ENCODE measurements at places on chromosomes 1 and 21.

DNA sequence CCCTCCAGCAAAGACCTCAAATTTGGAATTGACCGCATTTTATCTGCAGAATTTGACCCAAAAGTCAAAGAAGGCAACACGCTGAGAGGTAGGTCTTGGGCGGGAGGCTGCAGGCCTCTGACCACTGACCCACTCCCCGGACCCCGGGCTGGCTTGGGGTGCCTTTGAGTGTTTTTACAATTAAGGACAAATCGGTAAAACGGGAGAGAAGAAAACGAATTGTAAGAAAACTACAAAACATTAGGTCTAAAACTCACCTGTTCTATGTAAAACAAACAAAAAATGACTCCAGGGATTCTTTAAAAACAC lies 1.1 kb downstream of the HLX start:
- no peak for DNase-seq

DNA sequence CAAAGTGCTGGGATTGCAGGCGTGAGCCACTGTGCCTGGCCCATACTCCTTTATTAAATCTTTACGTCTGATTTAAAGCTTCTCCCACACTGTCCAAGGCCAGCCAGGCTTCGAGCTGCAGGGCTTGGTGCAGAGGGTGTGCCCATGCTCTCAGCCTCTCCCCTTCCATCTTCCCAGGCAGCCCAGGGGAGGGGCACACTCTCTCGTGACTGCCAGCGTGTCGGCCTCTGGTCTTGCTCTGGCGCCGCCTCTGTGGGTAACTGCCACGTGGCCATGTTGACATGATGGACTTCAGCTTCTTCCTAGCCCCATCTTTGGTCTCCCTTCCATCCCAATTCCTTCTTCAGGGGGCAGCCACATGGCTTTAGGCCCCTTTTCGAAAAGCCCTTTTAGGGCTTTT lies 4.7 kb downstream of the GPR137B start:
- no peak for DNase-seq

GRCh38 chr1:40979241-40980067 lies at the start of gene CTPS1:
Gene CTPS1, plus strand, starts transcription at chr1:40979696. Its CDS starts 3,595 bp downstream, at chr1:40983291.
- DNase-seq: peak; percentile 92

- no peak for DNase-seq
Observed at GRCh38 chr1:182381962-182382819, 9.4 kb downstream of the GLUL start.

Measured in stimulated activated CD8-positive, alpha-beta memory T cell treated with anti-CD3 and anti-CD28 coated beads, Interleukin-7, amount 100 ng/mL, for 24 hours (primary cell).